ENCODE measurements at places on chromosomes 5 and 9. TPM values are rescaled to one million over a fixed set of nuclear protein-coding genes. Genes with fewer than 3 reads are reported as not detected.

DNA sequence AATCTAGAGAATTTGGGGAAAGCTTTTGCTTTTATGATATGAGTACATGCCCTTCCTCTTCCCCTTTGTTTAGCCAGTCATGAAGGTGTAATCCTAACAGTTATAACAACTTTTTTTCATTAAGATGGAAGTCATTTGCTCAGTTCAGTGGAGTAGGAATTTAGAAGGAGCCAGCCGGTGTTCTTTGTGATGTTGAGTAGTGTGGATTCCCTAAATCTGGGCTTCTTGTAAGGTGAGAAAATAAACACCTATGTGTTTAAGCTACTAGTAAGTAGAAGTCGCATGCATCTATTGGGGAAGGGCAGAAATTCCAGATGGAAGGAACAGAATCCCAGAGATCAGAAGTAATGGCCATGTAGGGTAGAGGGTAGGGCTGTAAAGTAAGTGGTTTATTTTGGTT lies 13.6 kb upstream of the CNTLN start:
- no peak for DNase-seq

DNA sequence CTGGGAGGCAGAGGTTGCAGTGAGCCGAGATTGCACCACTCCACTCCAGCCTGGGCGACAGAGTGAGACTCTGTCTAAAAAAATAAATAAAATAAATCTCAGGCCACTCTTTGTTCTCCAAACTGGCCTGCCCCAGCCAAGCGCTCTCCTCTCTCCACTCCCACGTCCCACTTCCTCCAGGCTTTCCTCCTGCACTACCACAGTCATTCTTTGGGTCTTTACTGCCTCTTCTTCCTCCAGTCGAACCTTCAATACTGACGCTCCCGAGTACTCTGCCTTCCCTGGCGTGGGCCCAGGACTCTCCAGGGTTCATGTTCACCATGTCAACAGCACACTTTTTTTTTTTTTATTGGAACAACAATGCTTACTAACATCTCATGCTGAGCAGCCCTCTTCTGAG lies 23.9 kb downstream of the RNF130 start:
- no peak for DNase-seq

- DNase-seq = no peak
These were observed 507 bp downstream of the CTNND2 start for GRCh38 chr5:11903614-11904264.

DNA sequence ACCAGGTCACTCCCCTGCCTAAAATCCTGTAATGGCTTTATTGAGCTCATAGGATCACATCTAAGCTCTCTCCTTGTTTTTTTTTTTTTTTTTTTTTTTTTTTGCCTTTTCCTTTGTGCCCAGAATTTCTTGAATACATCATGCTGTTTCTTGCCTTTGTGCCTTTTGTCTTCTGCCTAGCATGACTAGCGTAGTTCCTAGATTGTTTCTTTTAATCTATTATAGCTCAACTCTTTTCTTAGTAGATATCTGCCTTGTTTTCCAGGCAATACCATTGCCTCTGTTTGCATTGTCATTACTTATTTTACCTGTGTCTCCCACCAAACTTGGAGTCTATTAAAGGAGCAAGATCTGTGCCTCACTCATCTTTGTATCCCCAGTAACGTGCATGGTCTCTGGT lies 106.1 kb upstream of the C9orf72 start:
- no peak for DNase-seq

- DNase-seq = no peak
These were observed 47.3 kb downstream of the PRLR start for GRCh38 chr5:35182910-35183535.

DNA sequence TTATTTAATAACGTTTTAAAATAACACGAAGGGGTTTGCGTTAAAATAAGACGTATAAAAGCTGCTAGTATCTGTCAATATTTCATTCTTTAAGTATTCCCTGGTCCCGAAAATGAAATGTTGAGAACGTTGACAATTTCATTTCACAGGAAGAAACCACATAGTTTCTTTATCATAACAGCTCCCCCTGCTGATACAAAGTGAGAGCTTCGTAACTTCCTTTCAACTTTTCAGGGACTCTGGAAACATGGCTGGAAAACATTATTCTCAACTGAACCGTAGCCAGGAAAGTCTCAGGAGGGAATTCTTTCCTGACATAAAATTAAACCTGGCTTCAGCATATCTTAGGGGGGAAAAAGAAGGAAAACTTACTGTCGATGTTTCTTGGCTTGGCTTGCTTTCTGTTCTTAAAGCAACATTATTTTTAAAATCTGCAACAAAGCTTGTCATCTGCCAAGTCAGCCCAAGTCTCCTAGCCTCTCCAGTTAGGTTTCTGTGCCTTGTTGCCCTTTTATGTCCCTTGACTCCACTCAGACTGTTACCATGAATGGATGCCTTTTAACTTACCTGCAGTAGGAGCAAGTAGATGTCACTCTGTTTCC lies 122.9 kb upstream of the DAB2 start:
- DNase-seq = no peak

DNA sequence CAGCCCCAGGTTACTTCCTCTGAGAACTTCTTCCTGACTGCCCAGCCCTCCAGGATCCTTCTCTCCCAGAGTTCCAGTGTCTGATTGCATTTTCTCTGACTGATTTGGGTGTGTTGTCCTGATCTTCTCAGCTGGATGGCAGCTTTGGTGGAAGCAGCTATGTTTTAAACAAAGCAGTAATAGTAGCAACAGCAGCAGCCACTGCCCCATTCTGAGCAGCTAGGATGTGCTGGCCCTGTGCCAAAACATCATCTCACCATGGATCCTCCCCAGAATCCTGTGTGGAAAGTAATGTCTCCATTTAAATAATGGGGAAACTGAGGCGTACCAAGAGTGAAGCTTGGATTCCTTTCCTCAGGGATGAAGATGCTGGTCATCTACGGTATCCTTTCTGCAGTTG lies 46.4 kb upstream of the PSD2 start:
- DNase-seq = no peak

GRCh38 chr5:173973616-173973969 lies 15.4 kb upstream of the C5orf47 start:
- no peak for DNase-seq

DNA sequence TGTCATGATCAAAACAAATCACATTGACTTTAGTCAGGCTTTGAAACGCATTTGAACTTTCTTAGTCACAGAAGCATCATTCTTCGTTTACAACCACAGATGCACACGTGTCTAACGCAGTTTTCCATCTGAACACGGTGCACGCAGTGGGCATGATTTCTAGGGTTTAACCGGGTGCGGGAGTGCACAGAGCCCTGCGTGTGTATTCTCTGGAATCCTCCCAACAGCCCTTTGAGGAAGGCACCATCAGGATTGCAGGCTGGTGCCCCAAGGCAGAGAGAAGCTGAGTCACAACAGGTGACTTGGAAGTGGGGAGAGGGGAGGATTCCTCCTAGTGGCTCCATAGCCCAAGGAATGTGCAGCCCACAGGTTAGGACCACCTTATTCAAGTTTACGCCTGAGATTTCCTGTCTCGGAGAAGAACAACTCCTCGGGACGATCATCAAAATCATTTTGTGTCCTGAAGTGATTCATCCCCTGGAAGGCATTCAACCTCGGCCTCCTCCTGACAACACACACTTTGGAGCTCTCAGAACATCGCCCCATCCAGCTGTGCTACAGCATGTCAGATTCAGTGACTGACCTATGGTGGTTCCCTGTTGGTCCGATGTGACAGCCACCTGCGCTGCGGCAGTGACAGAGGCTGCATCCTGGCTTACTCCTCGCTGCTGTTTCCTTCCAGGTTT lies 13.1 kb downstream of the ROPN1L start:
- DNase-seq = no peak

- no peak for DNase-seq
These were observed 34.3 kb upstream of the PPP2R2B start for GRCh38 chr5:146912874-146913273.

The SLC34A3 gene
- total RNA-seq = not detected

The MROH2B gene
- total RNA-seq = not detected

The CACFD1 gene
- 9.3 TPM for total RNA-seq

The CTXN3 gene
- not detected for total RNA-seq

The SLC36A3 gene
- total RNA-seq = not detected
